Naive thymus-derived CD4-positive, alpha-beta T cell (primary cell): ENCODE measurements at places on chromosomes 16 and 17. TPM values are rescaled to one million over a fixed set of nuclear protein-coding genes. Genes with fewer than 3 reads are reported as not detected.
A peak's percentile ranks its signal among the peaks of the same experiment; 100 is the strongest.

Gene GNAO1
- polyA plus RNA-seq, result not detected

DNA sequence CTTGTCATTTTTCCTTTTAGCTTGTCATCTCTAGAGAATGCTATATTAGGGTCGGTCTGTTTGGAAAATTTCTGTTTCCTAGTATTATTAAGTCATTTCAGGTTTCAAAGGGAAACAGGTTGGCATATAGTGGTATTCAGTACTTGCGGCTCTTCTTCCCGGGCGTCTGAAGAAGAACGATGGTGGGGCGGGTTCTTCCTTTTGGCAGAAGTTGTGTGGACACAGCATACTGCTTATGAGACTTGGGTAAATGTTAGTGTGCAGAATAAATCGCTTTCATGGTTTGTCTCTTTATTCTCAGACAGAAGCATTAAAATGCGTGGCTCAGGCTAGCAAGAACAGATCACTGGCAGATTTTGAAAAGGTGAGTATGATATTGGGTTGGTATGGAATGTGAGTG lies 9.6 kb upstream of the CDK5R1 start:
- H3K27ac ChIP-seq, result no peak overlapping the region
- H3K4me3 ChIP-seq, result no peak overlapping the region

Gene ADAM11
- not detected for polyA plus RNA-seq

DNA sequence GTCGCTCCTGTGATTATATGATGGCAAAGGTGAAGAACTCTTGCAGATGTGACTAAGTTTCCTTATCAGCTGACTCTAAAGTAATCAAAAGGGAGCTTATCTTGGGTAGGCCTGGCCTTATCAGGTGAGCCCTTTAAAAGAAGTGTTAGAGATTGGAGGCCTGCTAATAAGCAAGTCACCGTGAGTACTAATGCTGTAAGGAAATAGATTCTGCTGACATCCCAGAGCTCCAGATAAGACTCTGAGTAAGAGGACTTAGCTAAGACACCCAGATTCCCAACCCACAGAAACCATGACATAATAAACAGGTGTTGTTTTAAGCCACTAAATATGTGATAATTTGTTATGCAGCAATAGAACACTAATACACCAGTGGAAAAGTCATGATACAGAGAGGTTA lies 99.9 kb upstream of the FAM20A start:
- no peak overlapping the region for H3K27ac ChIP-seq
- no peaks in the 10 kb centered on the region for H3K27me3 ChIP-seq
- no peak for DNase-seq
- no peaks in the 10 kb centered on the region for H3K36me3 ChIP-seq
- H3K4me1 ChIP-seq, result no peaks in the 10 kb centered on the region
- H3K4me3 ChIP-seq, result no peak overlapping the region

Gene TBC1D3K
- not detected for polyA plus RNA-seq

DNA sequence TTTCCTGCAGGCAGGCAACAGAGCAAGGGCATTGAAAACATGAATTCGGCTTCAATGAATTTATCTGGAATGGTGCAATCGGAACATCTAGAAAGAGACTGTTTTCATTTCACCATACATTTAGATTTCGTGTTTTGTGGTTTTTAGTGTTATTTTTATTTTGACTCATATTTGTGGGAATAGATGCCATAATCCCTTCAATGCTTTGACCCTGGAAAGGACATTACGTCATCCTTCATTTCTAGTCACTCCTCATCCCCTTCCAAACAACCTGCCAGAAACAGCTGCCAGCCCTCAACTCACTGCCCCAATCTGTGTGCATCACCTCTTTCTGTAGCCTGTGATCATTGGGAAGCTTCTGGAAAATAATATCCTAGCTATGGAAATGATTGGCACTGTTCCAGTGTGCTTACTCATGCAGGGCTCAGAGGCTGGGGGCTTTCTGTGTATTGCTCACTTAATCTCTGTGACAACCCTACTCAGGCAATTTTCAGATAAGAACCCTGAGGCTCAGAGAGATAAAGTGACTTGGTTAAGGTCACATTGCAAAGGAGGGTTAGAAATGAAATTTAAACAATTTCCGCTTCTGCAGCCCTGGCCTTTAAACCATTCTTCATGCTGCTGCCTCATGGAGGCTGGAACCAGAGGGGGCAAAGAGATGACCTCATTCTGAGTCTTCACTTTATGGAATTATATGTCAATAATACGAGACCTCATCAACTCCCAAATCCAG lies 9.5 kb upstream of the KSR1 start:
- no peaks in the 10 kb centered on the region for H3K4me1 ChIP-seq
- H3K27ac ChIP-seq, result no peak overlapping the region
- no peak overlapping the region for H3K4me3 ChIP-seq
- no peaks in the 10 kb centered on the region for H3K27me3 ChIP-seq

DNA sequence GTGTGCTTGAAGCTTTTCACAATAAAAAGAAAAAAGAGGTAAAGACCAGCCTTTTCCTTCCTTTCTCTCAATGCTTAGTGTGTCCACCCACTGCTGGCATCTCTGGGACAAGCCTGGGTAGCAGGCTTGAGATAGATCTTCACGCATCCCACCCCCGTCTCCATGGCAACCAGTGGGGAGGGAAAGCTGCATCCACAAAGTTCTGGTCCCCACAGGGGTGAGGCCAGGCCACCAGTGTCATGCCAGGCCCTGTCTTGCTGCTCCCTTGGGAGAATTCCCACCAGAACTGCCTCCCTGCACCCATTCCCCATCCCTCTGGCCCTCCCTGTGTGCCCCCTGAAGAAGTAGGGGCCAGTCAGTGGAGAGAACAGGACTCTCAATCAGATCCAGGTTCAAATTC lies 259.9 kb downstream of the MRTFB start:
- H3K27ac ChIP-seq, result no peak overlapping the region

GRCh38 chr16:53913920-53914319 lies 210.0 kb downstream of the FTO start:
- H3K4me3 ChIP-seq, result no peak overlapping the region
- H3K36me3 ChIP-seq, result no peaks in the 10 kb centered on the region
- H3K27ac ChIP-seq, result no peak overlapping the region
- peaks cover 15% of the 10 kb centered on the region for H3K4me1 ChIP-seq
- no peaks in the 10 kb centered on the region for H3K27me3 ChIP-seq

Gene KRT25
- not detected for polyA plus RNA-seq

GRCh38 chr16:19127674-19128131 lies 13.9 kb downstream of the ITPRIPL2 start:
- H3K36me3 ChIP-seq, result no peaks in the 10 kb centered on the region
- no peak overlapping the region for H3K27ac ChIP-seq
- DNase-seq, result no peak
- H3K4me1 ChIP-seq, result no peaks in the 10 kb centered on the region

DNA sequence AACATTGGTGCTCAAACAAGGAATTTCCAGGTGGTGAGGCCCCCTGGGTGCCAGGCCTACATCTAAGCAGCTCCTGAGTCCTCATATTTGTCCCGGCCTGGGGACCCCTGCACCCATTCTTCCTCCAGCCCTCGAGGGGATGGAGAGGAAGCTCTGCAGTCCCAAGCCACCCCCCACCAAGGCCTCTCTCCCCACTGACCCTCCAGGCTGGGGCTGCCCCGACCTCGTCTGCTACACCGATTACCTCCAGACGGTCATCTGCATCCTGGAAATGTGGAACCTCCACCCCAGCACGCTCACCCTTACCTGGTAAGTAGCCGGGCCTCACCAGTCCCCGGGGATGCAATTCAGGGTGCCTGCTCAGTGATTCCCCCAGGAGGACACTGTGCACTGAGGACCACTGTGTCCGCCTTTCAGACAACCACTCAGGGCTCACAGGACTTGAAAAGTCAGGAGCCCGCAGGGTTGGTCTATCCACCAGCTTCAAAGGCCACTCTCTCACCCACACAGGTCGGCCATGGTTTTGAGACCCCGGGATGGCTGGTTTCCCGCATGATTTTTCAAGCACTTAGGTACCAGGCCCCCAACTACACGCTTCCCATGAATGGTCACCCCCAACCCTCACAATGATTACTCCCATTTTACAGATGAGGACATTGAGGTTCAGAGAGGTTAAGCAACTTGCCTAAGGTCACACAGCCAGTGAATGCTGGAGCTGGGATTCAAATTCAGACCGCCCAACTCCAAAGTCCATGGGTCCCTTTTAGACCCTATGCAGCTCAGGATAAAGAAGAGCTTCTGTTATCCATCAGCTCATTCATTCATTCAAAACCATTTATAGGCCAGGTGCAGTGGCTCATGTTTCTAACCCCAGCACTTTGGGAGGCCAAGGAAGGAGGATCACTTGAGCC lies 32.4 kb downstream of the IL21R start:
- H3K4me3 ChIP-seq, result no peak overlapping the region
- H3K27ac ChIP-seq, result no peak overlapping the region
- H3K27me3 ChIP-seq, result no peaks in the 10 kb centered on the region
- peaks cover 4% of the 10 kb centered on the region for H3K4me1 ChIP-seq
- peaks cover 22% of the 10 kb centered on the region for H3K36me3 ChIP-seq

GRCh38 chr16:75025761-75026160 lies 26.9 kb downstream of the ZNRF1 start:
- no peaks in the 10 kb centered on the region for H3K36me3 ChIP-seq
- peaks cover 8% of the 10 kb centered on the region for H3K4me1 ChIP-seq
- H3K27ac ChIP-seq, result no peak overlapping the region
- H3K27me3 ChIP-seq, result no peaks in the 10 kb centered on the region
- no peak overlapping the region for H3K4me3 ChIP-seq

- no peak overlapping the region for H3K27ac ChIP-seq
- no peaks in the 10 kb centered on the region for H3K4me1 ChIP-seq
- H3K4me3 ChIP-seq, result no peak overlapping the region
- no peaks in the 10 kb centered on the region for H3K36me3 ChIP-seq
- DNase-seq, result no peak
Measured at GRCh38 chr16:50610331-50611262, 62.4 kb downstream of the NKD1 start.

- no peak for DNase-seq
- peak overlapping the region; percentile 6 for H3K27ac ChIP-seq
- peaks cover 22% of the 10 kb centered on the region for H3K36me3 ChIP-seq
- no peak overlapping the region for H3K4me3 ChIP-seq
Measured at GRCh38 chr17:47652570-47652969, 2.9 kb downstream of the KPNB1 start.

DNA sequence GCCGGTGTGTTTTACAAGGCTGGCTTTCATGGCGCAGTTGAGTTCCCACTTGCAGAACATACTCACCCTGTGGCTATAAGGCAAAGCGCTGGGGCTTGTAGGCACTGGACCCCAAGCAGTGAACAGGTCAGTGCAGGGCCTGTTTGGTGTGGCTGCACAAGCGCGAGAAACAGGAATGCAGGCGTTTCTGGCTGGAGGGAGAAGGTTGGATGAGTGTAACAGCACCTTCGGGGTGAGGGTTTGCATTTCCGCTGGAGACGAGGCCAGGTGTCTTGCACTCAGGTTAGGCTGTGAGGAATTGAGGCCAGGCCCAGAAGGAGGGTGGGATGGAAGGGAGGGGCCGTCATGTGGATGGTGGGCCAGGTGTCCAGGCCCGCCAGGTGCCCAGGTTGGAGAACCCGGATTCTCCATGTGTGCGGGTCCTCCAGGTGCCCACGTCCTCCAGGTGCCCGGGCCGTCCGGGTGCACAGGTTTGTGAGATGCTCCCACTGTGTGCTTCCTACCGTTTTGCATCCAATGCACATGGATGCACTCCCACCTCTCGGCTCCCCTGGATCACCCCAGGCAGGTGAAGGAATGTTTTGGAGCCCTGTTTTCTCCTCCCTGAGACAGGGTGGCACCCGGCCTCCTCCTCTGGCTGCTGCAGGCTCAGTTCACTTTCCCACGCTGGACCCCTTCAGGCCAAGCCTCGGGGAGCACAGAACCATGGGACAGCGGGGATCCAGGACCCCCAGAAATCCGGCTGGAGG lies 46.0 kb downstream of the SLC7A5 start:
- no peak for DNase-seq
- no peaks in the 10 kb centered on the region for H3K27me3 ChIP-seq
- H3K27ac ChIP-seq, result no peak overlapping the region

GRCh38 chr16:21608639-21609328 lies 9.4 kb downstream of the METTL9 start:
- H3K36me3 ChIP-seq, result no peaks in the 10 kb centered on the region
- H3K27me3 ChIP-seq, result no peaks in the 10 kb centered on the region
- H3K4me3 ChIP-seq, result peak overlapping the region; percentile 19

Gene DUSP14
- 13.1 TPM for polyA plus RNA-seq

- H3K4me1 ChIP-seq, result peaks cover 30% of the 10 kb centered on the region
- H3K4me3 ChIP-seq, result peak overlapping the region; percentile 59
- no peaks in the 10 kb centered on the region for H3K27me3 ChIP-seq
- H3K36me3 ChIP-seq, result peaks cover 60% of the 10 kb centered on the region
- peak overlapping the region; percentile 89 for H3K27ac ChIP-seq
Measured at GRCh38 chr16:89115216-89115861, 21.7 kb downstream of the ACSF3 start.

DNA sequence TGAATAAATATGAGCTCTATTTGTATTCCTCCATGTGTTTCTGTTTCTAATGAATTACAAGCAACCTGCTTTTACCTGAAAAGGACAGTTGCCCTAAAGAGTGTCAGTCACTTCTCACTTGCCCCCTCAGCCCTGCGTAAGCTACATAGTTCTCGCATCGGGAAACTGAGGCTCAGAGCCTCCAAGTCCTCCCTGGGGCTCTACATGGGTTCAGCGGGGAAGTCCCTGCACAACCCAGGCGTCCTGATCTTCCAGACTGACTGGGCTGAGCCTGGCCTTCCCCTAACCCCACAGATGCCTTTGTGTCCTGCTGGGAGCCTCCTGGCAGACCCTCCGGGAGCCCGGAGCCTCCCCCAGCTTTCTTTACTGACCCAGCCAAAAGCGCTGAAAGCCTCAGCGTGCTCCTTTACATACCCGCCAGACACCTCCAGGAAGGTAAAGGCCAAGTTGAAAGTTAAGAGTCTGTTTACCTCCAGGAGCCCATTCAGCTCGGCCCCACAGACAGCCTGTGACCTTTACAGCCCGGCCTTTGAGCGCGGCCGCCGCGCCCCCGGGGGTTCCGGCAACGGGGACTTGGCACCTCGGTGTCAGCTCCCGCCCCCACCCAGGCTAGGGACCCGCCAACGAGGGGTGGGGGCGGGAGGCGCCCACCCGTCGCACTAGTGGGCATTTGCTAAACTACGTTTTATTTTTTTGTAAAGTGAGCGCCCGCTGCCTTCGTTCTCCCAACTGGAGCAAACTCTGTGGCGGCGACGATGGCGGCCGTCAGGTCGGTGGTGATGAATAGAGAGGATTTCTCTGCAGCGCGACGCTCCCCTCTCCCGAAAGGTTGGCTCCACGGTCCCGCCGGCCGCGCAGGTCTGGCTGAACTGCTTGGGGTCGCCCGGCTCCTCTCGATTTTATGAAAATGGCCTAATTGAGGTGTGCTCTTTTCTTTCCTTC lies 4.4 kb upstream of the HOXB13 start:
- H3K36me3 ChIP-seq, result no peaks in the 10 kb centered on the region
- H3K4me1 ChIP-seq, result peaks cover 14% of the 10 kb centered on the region
- H3K27me3 ChIP-seq, result peaks cover 23% of the 10 kb centered on the region
- H3K4me3 ChIP-seq, result no peak overlapping the region
- H3K27ac ChIP-seq, result no peak overlapping the region

Gene DPEP3
- polyA plus RNA-seq, result 0.44 TPM

Gene MED9
- 19.9 TPM for polyA plus RNA-seq

DNA sequence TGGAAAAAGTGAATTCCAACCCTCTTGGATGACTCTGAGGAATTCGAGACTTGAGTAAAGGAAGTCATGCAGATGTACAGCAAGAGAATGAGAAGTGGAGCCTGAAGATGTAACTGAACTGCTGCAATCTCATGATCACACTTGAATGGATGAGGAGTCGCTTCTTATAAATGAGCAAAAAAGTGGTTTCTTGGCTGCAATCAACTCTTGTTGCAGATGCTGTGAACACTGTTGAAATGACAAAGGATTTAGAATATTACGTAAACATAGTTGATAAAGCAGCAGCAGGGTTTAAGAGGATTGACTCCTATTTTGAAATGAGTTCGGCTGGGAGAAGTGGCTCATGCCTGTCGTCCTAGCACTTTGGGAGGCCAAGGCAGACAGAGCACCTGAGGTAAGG lies 25.5 kb downstream of the ASPA start:
- H3K4me1 ChIP-seq, result no peaks in the 10 kb centered on the region
- no peak for DNase-seq
- H3K27me3 ChIP-seq, result no peaks in the 10 kb centered on the region
